ENCODE measurements at places on chromosomes 11 and 22.

GRCh38 chr11:101456812-101457211 lies 127.0 kb downstream of the TRPC6 start:
- no peak for DNase-seq

GRCh38 chr11:134999590-134999989 lies 587.5 kb upstream of the B3GAT1 start:
- DNase-seq, result no peak

DNA sequence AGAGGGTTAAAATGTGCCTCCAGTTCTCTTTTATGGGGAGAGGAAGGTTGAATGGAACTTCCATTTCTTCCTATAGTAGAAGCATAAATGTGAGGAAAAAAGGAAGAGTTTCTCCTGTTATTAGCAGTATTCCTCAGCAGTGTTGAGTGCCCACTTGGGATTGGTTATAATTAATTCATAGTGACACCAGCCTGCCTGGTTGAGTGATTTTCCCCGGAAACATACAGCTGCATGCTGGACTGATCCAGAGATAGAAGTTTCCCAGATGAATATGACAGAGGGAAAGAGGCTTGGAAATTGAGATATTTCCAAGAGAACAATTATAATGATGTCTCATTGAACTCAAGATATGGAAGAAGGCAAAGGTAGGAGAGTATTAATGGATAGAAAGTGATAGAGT lies 28.3 kb downstream of the RAB39A start:
- no peak for DNase-seq

GRCh38 chr11:85628771-85629341 lies 463 bp downstream of the TMEM126B start:
- no peak for DNase-seq

- DNase-seq, result no peak
Measured at GRCh38 chr11:10407055-10407454, 48.0 kb upstream of the AMPD3 start.

GRCh38 chr11:94525546-94526324 lies 13.5 kb downstream of the C11orf97 start:
- DNase-seq, result no peak

- DNase-seq, result no peak
Measured at GRCh38 chr11:124656774-124657630, 16.5 kb downstream of the SIAE start.

- no peak for DNase-seq
Measured at GRCh38 chr22:47370448-47371262, 608.2 kb downstream of the TBC1D22A start.

GRCh38 chr11:11620921-11621572 lies 758 bp downstream of the GALNT18 start:
- DNase-seq, result no peak

- no peak for DNase-seq
Measured at GRCh38 chr11:67510023-67510345, 2.0 kb upstream of the CDK2AP2 start.

- no peak for DNase-seq
Measured at GRCh38 chr11:47166368-47166767, 10.3 kb downstream of the ARFGAP2 start.
